KBM-7 (cell line): ENCODE measurements at places on chromosomes 3 and 15.

GRCh38 chr3:150062492-150062891, 91.8 kb upstream of the PFN2 start:
- DNase-seq, result no peak

GRCh38 chr3:171563298-171563697, 103.1 kb upstream of the TNIK start:
- no peak for DNase-seq

GRCh38 chr15:63820210-63820609, 13.5 kb downstream of the HERC1 start:
- DNase-seq, result no peak

- no peak for DNase-seq
Measured at GRCh38 chr3:179297971-179298725, 24.7 kb upstream of the ZNF639 start.

- DNase-seq, result no peak
Measured at GRCh38 chr15:40914486-40914885, 14.7 kb upstream of the DLL4 start.

DNA sequence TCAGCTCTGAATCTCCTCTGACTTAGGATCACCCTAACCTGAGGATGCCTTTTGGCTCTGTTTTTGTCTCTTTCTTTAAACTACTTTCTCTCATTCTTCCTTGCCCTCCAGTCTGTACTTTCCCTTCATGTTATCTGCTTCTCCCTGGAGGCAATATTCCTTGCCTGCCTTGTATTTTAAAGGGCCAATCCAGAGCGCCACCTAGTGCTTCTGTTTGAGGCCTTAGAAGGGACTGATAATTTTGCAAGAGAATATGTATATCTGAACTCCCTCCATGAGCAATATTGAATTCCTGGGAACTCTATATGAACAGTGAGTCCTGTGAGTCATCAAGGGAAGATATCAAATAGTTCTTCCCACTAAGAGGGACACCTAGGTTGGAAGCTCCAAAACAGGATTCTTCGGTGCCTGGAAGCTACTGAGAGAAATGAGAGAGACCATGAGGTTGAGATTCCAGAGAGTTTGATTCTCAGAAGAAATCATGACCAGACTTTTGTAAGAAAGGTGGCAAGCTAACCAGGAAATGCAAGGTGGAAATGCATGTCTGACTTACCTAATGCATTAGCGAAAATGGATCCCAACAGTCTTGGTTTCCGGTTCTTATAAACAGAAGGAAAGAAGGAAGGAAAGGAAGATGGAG, 203.8 kb upstream of the CD96 start:
- DNase-seq, result peak; percentile 50

- DNase-seq, result no peak
Measured at GRCh38 chr3:196012941-196013476, 68.9 kb downstream of the TFRC start.

GRCh38 chr15:101660005-101660404, 7.8 kb upstream of the TM2D3 start:
- no peak for DNase-seq

DNA sequence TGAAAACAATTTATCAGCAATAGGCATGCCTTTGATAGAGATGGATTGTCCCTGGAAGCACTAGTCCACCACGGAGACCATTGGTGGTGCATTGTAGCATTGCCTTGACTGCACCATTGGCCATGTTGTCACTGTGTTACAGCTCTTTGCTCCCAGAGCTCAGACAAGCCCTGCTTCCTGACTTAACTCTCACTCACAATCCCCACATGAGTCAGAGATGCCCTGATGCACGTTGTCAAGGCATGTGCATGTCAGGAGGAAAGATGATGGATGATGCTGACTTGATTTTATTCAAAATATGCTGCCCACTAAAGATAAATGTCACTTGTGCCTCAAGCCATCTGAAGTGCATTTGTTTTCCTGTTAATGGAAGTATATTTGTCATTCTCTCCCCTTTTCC, 266.1 kb downstream of the ARRDC4 start:
- DNase-seq, result no peak

DNA sequence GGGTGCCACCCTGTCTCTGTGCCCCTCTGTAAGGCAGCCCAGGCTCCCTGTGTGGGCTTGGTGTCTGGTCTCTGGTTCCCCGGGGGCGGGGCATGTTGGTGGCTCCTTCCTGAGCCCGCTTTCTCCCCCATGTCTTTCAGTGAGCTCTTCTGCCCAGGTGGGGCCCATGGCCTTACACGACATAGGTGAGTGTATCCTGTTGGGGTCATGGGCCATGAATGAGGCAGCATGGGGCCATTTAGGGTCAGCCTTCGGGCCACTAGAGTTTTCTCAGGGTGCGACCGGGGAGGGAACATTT, 195.1 kb downstream of the UBE3A start:
- no peak for DNase-seq

GRCh38 chr3:127774647-127775046, 47.7 kb downstream of the MGLL start:
- DNase-seq, result no peak

- no peak for DNase-seq
Measured at GRCh38 chr15:59236394-59236793, 29.8 kb downstream of the LDHAL6B start.

- peak; percentile 80 for DNase-seq
Measured at GRCh38 chr15:75347222-75348033, 589 bp downstream of the NEIL1 start.

GRCh38 chr15:77807115-77807514, 174.4 kb upstream of the LINGO1 start:
- no peak for DNase-seq

DNA sequence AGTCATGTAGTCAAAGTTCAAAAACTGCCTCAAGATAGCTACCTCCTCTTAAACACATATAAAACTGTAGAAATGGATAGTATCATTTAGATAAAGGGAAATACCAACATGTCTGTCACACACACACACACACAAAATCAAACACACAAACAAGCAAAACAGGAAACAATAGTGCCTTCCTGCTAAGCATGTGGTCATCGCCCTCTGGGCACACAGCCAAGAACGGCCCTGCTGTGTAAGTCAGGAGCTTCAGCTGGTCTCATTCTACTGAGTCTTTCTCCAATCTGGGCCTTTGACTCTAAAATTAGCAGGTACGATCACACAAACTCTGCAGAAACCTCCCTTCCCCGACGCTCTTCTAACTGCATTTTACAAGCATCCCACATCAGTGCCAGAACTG, 272.2 kb upstream of the CHRNA7 start:
- peak; percentile 1 for DNase-seq

GRCh38 chr15:92705764-92706163, 50.2 kb upstream of the FAM174B start:
- DNase-seq, result no peak

DNA sequence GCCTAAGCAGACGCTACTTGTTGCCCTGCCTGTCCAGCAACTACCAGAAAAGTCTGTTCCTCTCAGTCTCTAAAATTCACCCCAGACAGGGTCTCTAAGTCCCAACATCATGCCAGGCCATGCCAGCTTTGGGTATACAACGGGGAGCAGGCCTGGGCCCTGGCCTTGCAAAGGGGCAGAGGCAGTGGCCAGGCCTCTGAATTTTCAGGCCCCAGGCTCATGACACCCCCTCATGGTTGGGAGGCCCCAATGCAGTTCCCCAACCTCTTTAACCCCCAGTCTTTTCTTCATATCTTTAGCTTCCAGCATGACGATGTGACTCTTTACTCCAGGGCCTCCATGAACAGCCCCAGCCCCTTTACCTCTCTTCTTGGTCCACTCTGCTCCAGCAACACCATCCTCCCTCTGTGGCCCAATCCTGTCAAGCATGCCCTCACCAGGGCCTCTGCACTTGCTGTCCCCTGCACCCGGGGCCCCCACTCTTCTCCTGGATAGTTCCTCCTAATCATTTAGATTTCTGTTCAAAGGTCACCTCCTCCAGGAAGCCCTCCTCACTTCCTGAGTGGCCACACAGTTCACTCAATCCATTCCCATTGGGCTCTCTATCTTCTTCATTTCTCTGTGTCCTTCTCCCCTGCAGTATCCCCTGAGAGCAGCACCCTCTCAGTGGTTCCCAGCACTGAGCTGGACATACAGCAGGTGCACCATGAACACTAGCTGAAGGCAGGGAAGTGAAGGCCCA, 4.8 kb downstream of the IQSEC1 start:
- no peak for DNase-seq

DNA sequence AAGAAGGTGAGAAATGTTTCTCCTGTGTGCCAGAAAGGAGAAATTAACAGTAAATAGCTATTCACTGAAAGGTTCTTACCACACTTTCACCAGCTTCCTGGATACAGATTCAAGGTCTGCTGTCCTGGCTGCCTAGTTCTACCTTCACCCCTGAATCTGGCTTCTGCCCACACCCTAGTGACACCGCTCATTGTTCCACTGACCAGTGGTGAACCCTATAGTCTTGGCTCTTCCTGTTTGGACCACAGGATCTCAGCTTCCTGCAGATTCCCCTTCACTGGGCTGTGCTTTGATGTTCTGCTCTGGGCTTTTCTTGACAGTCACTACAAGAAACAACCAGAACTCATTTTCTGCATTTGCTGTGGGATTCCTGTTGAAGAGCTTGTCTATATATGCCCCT, 250.0 kb downstream of the XXYLT1 start:
- no peak for DNase-seq

DNA sequence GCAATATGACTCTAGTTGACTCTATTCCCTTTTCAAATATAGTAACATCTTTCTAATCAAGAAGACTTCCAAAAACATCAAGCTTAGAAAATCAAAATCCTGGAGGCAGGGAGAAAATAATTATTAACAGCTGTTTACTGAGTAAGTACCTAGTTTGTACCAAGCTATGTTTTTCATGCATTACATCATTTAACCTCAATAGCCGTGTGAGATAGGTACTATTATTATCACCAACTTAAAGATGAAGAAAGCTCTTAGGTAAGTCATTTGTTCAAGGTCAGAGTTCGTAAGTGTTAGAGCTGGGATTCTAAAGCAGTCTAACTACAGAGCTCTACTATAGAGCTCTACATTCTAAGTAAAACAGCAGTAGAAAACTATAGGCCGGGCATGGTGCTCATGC, 41.6 kb downstream of the GSK3B start:
- DNase-seq, result no peak

DNA sequence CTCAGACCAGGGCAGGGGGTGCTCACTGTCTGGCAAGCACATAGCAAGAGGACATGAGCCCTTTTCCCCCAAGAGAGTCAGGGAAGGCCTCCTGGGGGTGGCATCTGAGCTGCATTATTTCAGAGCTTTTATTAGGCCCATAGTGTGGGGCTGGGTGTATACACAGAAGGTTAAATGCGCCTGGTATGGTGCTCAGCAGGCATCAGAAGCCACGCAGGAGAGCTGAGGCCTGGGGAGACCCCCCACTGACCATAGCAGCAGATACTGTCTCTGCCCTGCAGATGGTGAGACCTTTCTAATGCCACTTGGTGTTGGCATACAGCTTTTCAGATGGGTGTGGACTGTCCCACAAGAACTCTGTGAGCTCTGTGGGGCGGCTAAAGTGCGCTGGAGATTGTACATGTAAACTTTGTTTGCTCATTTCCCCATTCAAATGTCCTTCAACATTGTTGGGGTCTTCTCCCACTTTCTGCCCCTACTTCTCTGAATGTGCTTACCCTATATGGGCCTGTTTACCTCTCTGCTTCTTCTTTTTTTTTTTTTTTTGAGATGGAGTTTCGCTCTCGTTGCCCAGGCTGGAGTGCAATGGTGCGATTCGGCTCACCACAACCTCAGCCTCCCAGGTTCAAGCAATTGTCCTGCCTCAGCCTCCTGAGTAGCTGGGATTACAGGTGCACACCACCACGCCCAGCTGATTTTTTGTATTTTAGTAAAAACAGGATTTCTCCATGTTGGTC, 62.2 kb downstream of the CDC25A start:
- DNase-seq, result no peak

GRCh38 chr3:150623945-150624344, 20.8 kb downstream of the SELENOT start:
- DNase-seq, result no peak

DNA sequence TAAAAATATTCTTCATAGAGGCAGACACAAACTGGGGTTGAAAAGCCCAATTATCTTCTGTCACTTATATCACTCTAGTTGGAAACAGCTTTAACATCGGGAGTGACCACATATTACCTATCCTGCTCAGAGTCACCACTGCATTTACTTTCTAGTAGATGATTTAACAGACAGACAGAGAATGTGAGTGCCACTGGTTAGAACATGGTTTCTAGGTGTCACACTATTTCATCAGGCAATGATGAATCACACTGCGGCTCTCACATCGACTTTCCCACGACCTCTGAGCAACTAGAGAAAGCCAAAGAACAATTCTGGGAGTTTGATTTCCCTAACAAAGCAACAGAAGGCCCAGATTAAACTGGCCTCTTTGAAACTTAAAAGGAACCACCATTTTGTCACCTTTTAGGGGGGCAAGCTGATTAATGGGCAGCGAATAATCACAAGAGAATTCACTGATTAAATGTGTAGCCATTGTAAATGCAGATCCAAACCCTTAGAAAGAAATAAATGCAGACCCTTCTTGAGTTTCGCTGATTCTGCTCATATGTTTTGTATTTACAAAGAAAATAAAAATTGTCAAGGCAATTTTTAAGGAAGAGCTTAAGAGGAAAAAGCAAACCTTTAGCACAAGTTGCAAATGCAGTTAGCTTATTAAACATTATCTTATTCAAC, 112.6 kb upstream of the KBTBD8 start:
- DNase-seq, result no peak

GRCh38 chr3:39505866-39506742, 38.6 kb downstream of the MOBP start:
- DNase-seq, result no peak

DNA sequence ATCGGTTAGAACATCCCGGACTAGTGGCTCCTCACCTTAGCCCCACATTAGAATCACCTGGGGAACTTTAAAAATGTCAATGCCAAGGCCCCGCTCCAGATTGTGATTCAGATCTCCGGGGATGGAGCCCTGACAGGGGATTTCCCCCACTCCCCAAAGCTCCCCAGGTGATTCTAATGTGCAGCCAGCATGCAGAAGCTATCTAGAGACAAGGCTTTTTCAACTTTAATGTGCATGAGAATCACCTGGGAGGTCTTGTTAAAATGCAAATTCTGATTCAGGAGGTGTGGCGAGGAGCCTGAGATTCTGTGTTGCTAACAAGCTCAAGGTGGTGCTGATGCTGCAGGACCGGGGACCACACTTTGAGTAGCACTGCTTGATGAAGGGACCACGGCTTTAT, 156.7 kb downstream of the RAB11A start:
- DNase-seq, result no peak
